Osteocyte (in vitro differentiated cells): ENCODE measurements at places on chromosomes 2 and 18. TPM values are rescaled to one million over a fixed set of nuclear protein-coding genes. Genes with fewer than 3 reads are reported as not detected.

GRCh38 chr2:153474876-153475435 lies 3.6 kb downstream of the RPRM start:
- H3K4me3 ChIP-seq = no peak overlapping the region
- no peaks in the 10 kb centered on the region for H3K36me3 ChIP-seq
- H3K27me3 ChIP-seq = peaks cover 50% of the 10 kb centered on the region
- no peak for DNase-seq

GRCh38 chr2:165877565-165878550 lies 75.7 kb downstream of the TTC21B start:
- no peaks in the 10 kb centered on the region for H3K27me3 ChIP-seq
- H3K4me3 ChIP-seq = no peak overlapping the region
- no peaks in the 10 kb centered on the region for H3K4me1 ChIP-seq
- DNase-seq = no peak

DNA sequence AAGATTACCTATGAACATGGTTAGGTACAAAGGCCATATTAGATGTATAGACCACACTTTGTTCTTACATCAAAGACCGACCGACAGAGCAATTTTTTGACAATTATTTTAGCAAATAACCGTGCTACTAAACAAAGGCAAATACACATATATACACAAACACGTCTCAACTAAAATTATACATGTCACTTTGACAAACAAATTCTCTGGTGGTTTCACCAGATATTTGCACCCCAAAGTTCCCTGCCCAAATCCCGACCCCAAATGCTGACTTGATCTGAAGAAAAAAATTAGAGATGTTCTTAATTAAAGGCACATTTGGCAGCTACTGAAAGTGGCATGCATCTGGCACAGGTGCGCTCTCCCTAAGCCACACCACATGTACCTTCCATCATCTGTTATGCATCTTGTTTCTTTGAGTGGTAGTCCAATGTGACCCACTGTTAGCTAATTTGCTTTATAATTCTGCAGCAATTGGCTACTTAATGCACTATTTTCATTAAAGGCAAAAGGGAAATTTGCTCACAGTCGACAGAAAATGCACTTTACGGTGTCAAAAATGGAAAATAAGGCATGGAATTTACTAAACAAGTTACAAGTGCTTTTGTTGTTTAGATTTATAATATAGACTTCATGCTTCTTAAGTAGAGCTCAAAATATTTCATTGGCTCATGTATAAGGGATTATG lies 92.1 kb downstream of the ARHGEF33 start:
- peaks cover 32% of the 10 kb centered on the region for H3K36me3 ChIP-seq
- DNase-seq = no peak
- no peaks in the 10 kb centered on the region for H3K27me3 ChIP-seq
- H3K4me1 ChIP-seq = peaks cover 2% of the 10 kb centered on the region
- no peak overlapping the region for H3K27ac ChIP-seq

DNA sequence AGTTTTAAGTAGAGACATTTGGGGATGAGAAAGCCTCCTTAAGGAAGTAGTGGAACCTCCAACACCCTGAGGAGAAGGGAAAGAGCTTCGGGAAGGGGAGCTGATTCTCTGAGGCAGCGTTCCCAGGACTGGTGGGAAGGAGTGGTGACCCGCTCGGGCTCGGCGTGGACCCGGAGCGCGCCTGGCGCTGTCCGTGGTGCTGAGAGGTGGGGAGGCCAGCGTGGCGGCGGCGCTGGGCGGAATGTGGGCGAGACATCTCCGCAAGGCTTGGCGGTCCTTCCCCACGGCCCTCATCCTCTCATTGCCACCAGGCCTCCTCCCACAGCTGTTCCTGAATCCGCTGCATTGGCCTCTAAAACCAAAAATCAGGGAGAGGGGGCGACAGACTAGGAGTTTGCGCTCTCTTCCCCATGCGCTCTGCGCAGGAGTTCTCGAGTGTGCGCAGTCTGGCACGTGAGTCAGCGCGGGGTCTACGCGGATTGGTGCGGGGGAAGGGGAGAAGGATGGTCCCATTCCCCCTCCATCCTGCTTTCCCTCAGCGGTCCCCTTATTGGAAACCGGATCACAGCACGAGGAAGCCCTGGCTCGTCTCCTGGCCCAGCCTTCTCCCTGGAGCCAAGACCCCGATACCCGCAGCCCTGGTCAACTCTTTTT lies 857 bp downstream of the RESP18 start:
- H3K27ac ChIP-seq = no peak overlapping the region
- no peaks in the 10 kb centered on the region for H3K36me3 ChIP-seq
- H3K4me1 ChIP-seq = no peaks in the 10 kb centered on the region

DNA sequence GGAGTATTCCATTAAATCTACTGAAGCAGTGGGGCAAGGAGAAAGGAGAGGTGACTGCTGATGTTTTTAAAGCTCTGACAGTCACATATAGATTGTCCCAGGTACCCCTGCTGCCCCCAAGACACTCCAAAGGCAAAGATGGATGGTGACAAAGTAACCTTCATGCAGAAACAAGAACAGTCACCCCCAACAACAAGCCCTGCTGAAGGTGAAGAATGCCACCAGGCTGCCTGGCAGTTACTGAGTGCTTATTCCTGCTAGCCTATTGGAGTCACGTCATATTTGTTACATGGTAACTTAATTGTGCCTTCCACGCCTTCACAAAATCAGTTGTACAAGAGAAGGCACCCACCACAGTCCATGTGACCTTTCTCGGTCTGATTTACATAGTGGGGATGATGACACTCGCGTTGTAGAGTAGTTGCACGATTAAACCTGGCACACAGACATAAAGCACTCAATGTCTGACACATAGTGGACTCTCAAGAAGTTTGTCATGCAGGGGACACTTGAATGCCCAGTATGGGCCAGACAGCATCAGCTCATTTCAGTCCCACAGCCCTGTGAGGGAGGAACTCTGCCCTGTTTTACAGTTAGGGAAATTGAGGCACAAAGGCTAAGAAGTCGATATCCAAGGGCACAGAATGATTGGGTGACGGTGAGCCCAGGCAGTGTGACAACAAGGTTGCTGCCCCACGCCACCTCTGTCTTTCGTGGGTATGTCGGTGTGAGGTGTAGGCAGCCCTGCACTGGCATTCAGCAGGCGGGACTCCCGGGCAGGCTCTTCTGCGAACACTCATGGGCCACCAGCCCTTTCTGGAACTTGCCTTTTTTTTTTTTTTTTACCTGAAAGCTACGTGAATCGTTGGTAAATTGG lies 62.7 kb downstream of the ZCCHC2 start:
- peaks cover 3% of the 10 kb centered on the region for H3K36me3 ChIP-seq
- H3K4me1 ChIP-seq = peaks cover 14% of the 10 kb centered on the region
- H3K27me3 ChIP-seq = no peaks in the 10 kb centered on the region
- DNase-seq = no peak
- H3K4me3 ChIP-seq = peak overlapping the region; percentile 50

DNA sequence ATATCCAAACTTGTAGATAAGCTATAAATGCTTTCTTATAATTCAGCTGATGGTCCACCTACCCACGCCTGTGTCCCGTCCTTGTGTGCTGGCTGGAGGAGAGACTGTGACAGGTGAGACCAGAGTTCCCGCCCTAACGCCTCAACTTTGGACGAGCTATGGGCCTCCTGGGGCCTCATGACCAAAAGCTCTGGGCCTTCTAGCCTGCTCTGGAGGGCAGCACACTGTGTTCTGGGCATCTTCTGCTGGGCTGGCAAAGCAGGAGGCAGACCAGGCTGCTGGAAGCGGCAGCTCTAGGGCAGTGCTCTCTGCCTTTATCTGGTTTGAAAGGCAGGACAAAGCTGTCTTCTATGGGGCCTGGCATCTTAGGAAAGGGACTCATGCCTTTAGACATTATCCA lies 26.0 kb upstream of the PAX8 start:
- no peak for DNase-seq
- H3K4me1 ChIP-seq = peaks cover 3% of the 10 kb centered on the region
- no peak overlapping the region for H3K4me3 ChIP-seq
- no peak overlapping the region for H3K27ac ChIP-seq
- H3K36me3 ChIP-seq = no peaks in the 10 kb centered on the region
- no peaks in the 10 kb centered on the region for H3K27me3 ChIP-seq

- H3K27me3 ChIP-seq = no peaks in the 10 kb centered on the region
- no peak overlapping the region for H3K27ac ChIP-seq
- no peaks in the 10 kb centered on the region for H3K36me3 ChIP-seq
These were observed 383.0 kb upstream of the LRRTM1 start for GRCh38 chr2:80687524-80687923.

GRCh38 chr2:108534584-108535356 lies 500 bp downstream of the LIMS1 start:
- H3K27ac ChIP-seq = peak overlapping the region; percentile 92
- H3K36me3 ChIP-seq = no peaks in the 10 kb centered on the region
- H3K4me3 ChIP-seq = peak overlapping the region; percentile 94
- H3K4me1 ChIP-seq = peaks cover 44% of the 10 kb centered on the region
- DNase-seq = peak; percentile 85
- H3K27me3 ChIP-seq = no peaks in the 10 kb centered on the region

GRCh38 chr18:76405681-76406356 lies 89.2 kb downstream of the ZNF516 start:
- DNase-seq = no peak
- no peaks in the 10 kb centered on the region for H3K27me3 ChIP-seq
- H3K4me3 ChIP-seq = no peak overlapping the region
- H3K36me3 ChIP-seq = peaks cover 4% of the 10 kb centered on the region

GRCh38 chr2:43095533-43096295 lies 130.7 kb downstream of the ZFP36L2 start:
- no peak for DNase-seq
- H3K4me1 ChIP-seq = peaks cover 18% of the 10 kb centered on the region
- H3K4me3 ChIP-seq = no peak overlapping the region
- no peak overlapping the region for H3K27ac ChIP-seq
- peaks cover 2% of the 10 kb centered on the region for H3K36me3 ChIP-seq

DNA sequence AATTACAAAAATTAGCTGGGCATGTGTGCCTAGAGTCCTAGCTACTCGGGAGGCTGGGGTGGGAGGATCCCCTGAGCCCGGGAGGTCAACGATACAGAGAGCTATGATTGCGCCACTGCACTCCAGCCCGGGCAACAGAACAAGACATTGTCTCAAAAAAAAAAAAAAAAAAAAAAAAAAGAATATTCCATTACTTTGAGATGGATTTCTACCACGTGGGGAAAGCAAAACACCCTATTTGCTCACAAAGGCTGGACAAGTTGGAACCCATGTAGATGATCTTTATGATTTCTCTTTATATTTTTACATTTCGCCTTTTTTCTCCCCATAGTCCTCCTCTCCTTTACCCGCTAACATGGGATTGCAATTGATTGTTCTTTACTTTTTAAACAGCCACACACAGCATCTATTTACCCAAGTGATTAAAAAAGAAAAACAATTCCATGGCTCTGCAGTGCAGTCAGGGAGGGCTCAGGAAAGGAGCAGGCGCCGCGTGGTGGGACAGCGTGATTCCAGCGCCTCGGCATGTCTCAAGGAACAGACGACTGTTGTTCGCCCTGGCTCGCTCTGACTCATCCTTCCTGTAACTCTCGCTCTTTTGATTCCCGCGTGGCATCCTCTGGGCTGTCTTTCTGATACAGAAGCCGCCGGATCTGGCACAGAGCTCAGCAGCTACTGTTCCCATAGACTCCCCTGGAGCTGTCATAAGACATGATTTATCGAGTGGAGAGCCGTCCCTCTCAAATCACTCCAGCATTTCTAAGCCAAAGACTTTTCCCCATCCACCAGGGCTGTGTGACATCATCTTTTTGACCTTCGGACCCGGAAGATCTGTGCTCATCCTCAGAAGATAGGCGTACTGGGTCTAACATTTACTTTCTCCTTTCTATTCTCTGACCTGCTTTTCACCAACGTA lies 230.4 kb upstream of the AGAP1 start:
- peak overlapping the region; percentile 57 for H3K4me3 ChIP-seq
- peak overlapping the region; percentile 91 for H3K27ac ChIP-seq
- peaks cover 25% of the 10 kb centered on the region for H3K4me1 ChIP-seq
- H3K27me3 ChIP-seq = no peaks in the 10 kb centered on the region
- H3K36me3 ChIP-seq = no peaks in the 10 kb centered on the region
- DNase-seq = peak; percentile 88

DNA sequence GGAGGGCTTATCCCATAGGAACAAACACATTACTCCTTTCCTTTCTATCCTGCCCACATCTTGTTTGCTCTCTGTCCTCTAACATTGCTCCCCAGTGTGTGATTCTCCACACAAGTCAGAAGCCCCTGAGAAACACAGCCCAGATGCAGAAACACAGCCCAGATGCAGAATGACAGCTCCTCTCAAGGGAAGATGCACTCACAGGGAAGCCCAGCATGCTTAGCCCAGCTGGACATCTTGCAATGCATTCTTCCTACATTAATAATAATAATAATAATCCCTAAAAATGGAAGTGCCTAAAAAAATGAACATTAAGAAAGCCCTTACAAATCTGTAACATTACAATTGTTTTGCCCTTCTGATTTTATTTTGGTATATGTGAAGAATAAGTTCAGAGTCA lies 172.1 kb downstream of the CBLN2 start:
- H3K27ac ChIP-seq = no peak overlapping the region
- no peak for DNase-seq
- H3K27me3 ChIP-seq = no peaks in the 10 kb centered on the region

DNA sequence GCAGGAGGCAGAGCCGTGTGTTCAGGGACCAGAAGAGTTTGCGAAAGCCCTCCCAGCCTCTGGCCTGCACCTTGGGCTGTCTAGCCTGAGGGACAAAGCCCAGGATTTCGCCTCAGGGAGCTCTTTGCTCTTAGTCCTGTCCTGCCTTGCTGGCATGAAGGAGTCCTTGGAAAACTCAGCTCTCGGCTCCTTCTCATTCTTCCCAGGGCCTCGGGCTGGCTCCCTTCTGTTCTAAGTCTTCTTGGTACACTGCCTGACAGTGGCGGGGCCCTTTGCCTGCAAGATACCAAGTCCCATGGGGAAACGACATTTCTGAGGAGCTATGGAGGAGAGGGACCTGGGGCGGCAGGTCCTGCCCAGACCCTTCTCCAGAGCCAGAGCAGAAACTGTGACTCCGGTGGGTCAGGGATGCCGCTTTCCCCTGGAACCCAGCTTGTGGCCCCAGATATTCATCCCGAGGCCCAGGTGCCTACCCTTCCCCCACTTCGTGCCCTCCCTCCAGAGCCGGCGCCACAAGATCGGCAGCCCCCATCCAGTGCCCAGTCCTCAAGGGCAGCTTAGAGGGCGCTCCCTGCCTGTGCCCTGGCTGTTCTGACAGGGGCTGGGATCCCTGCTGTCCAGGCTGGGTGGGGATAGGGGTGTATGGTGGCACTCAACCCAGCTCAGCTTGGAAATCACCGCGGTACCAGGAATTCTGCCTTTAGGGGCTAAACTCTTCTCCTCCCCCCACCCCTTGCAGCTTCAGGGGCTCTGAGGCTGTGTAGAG lies 5.5 kb upstream of the CYP26B1 start:
- H3K36me3 ChIP-seq = no peaks in the 10 kb centered on the region
- DNase-seq = peak; percentile 79
- H3K27me3 ChIP-seq = peaks cover 51% of the 10 kb centered on the region
- no peak overlapping the region for H3K27ac ChIP-seq

- H3K27me3 ChIP-seq = peaks cover 7% of the 10 kb centered on the region
- H3K36me3 ChIP-seq = no peaks in the 10 kb centered on the region
- no peak for DNase-seq
- H3K4me1 ChIP-seq = no peaks in the 10 kb centered on the region
- no peak overlapping the region for H3K4me3 ChIP-seq
- H3K27ac ChIP-seq = no peak overlapping the region
These were observed 296.1 kb downstream of the OSR1 start for GRCh38 chr2:19062370-19062769.

Gene PLB1
- total RNA-seq = 0.60 and 0.64 TPM in 2 replicates

Gene ZNG1B
- 31.5 and 33.8 TPM in 2 replicates for total RNA-seq

Gene SCG2
- 132 and 134 TPM in 2 replicates for total RNA-seq

Gene MAP3K19
- not detected in 2 replicates for total RNA-seq

Gene CRYBA2
- total RNA-seq = not detected in 2 replicates

Gene USP34
- total RNA-seq = 111 and 114 TPM in 2 replicates

Gene GKN1
- total RNA-seq = not detected in 2 replicates

Gene PID1
- not detected in 2 replicates for total RNA-seq

Gene CPS1
- total RNA-seq = 17.9 and 22.3 TPM in 2 replicates

Gene CYTIP
- 0.64 and 0.76 TPM in 2 replicates for total RNA-seq

Gene B3GNT7
- 1.1 and 1.5 TPM in 2 replicates for total RNA-seq
